Kasumi-1 (cell line): ENCODE measurements at places on chromosomes 1 and 21.

- no peak for DNase-seq
Observed at GRCh38 chr1:157089789-157090188, 9.8 kb downstream of the ETV3L start.

GRCh38 chr1:220067269-220068204 lies 21.2 kb upstream of the EPRS1 start:
- no peak for DNase-seq

GRCh38 chr1:26121854-26122773 lies 10.5 kb downstream of the PDIK1L start:
- DNase-seq = no peak

GRCh38 chr1:60832367-60832766 lies 250.0 kb upstream of the NFIA start:
- DNase-seq = no peak

GRCh38 chr1:24696041-24696755 lies 49.0 kb upstream of the CLIC4 start:
- DNase-seq = no peak

DNA sequence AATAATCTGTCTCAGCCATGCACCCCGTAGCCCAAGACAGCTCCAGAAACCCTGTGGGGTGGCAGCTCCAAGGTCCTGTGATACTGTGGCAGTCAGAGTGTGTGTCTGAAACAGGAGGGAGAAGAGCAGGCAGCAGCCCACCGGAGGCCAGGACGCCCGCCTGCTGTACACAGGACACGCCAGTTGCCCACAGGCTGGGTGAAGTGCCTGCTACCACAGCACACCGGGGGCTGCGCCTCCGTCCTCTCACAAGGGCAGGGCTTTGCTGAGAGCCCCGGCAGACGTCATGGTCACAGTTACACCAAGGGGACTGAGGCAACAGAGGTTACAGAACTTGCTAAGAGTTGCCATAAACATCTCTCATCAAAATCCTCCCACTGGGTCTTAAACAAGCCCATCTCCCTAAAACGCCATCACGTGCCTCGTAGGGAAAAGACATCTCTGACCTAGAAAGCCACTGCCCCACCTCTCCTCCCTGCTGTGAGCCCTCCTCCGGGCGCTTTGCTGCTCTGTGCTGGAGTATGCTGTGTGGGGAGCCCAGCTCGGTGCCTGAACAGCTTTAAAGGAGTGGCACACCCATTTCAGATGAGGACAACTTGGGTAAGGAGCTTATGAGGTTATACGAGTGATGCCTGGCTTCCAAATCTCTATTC lies 5.3 kb downstream of the C1orf174 start:
- DNase-seq = no peak

DNA sequence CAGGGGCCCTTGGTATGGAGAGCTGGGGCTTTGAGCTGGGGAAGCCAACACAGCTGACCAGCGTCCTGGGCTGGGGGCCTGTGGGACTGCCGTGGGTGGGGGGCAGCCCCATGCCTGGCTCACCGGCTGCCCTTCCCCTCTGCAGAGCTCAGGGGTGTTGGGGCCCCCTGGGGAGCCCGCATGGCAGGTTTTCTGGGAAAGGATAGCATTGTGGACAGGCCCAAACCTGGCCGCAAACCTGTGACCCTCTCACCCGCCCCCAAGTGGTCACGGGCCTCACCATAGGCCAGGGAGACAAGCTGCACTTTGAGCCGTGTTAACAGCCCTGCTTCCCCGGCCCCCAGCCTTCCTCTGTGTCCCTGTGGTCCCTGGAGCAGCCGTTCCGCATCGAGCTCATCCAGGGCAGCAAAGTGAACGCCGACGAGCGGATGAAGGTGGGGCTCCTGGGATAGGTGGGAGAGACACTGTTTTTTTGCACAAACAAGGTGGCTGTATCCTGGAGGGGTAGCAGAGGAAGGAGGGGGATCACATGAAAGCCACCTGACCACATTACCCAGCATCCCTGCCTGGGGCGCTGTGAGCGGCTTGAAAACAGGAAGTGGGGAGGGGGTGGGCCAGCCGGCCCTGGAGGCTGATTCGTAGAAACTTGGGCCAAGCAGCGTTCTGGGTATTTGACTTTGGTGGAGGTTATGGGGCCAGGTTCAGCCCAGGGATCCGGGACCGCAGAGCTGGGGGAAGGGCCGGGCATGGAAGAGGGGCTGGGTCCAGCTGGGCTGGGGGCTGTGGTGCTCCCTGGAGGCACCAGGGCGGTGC lies 65.9 kb downstream of the PIK3CD start:
- DNase-seq = peak; percentile 79

DNA sequence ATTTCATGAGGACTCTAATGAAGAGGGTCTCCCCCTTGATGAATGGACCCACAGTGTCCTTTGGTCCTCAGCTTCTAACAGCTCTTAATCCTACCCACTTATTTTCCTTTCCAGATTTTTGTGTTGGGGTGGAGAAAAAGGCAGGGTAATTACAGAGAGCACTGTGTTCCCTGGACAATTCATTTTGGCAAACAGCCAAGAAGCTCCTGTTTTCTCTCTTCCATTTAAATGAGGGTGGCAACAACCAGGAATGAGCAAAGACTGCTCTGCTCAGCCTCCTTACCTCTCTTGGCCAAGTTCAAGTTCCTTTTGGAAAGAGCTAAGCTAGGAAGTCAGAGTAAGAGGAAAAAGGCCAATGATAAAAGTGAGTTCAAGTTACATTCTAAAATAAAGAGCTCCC lies 11.9 kb downstream of the XKR8 start:
- DNase-seq = no peak

DNA sequence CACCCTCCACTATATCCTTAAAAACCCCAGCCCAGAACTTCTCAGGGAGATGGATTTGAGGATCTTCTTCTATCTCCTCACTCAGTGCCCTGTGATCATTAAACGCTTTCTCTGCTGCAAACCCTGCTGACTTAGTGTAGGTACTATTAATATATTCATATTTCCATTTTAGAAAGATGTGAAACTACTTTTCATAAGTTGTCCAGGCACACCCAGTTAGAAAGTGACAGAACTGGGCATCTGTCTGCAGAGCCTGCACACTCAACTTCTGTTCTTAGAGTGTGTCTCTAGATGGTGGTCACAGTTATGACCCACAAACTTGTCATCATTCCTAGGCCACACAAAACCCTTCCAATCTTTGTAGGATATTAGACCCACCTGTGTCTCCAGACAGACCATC lies 55.0 kb downstream of the FCRL5 start:
- DNase-seq = no peak

GRCh38 chr1:24409535-24409934 lies 4.0 kb downstream of the STPG1 start:
- DNase-seq = no peak

DNA sequence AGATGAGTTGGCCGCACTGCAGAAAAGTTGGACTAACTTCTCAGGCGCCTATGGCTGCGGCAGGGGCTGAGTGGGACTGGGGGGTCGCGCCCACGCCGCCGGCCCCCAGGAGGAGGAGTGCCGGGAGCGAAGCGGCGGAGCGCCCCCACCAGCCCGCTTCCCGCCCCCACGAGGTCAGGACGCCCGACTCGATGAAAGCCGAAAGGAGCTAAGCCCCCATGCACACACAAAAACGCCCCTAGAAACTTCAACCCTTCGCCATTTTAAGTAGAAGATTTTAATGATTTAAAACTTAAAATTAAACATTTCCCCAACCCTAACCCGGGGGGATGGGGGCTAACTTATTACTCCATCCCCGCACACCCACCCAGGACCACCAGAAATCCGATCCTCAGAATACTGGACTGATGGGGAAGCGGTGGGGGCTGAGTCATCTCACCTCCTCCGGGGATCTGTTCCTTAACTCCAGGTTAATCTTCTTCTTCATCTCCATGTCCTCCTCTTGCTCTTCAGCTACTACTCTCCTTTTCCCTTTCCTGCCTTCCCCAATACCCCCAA lies 539 bp downstream of the ANP32E start:
- no peak for DNase-seq

DNA sequence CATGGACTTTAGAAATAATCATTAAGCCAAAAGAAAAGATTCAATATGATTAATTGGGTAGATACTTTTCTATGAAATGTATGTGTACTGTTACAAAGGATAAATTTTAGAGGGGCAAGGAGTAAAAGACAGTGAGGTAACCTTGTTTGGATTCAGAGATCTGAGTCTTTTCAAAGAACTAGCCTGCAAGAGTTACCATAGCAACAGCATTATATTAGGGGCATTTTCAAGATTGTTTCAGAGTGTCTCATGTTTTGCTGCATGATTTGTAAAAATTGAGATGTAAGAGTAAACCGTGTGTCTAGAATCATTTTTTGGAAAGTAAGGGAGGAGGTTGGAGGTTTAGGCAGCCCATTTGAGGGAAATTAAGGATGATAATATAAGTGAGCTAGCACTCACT lies 70.6 kb upstream of the KIAA1614 start:
- no peak for DNase-seq

GRCh38 chr1:119008483-119009311 lies 20.6 kb upstream of the TBX15 start:
- DNase-seq = peak; percentile 61

DNA sequence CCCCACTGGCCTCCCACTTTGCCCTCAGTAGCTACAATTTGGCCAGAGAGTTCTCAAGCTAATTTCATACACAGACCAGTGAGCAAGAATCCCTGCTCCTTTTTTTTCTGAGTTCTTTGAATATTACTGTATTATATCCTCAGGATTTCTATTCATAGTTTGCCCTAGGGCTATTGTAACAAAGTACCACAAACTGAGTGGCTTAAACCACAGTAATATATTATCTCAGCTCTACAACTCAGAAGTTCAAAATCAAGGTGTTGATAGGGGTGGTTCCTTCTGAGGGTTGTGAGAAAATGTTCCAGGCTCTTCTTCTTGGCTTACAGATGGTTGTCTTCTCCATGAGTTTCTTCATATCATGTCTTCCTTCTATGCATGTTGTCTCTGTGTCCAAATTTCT lies 289.4 kb upstream of the ESRRG start:
- DNase-seq = no peak

GRCh38 chr1:101317590-101317989 lies 80.8 kb downstream of the S1PR1 start:
- no peak for DNase-seq

GRCh38 chr21:15543473-15543872 lies 186.3 kb upstream of the USP25 start:
- DNase-seq = no peak

GRCh38 chr1:47865881-47866535 lies 131.2 kb downstream of the TRABD2B start:
- DNase-seq = no peak

DNA sequence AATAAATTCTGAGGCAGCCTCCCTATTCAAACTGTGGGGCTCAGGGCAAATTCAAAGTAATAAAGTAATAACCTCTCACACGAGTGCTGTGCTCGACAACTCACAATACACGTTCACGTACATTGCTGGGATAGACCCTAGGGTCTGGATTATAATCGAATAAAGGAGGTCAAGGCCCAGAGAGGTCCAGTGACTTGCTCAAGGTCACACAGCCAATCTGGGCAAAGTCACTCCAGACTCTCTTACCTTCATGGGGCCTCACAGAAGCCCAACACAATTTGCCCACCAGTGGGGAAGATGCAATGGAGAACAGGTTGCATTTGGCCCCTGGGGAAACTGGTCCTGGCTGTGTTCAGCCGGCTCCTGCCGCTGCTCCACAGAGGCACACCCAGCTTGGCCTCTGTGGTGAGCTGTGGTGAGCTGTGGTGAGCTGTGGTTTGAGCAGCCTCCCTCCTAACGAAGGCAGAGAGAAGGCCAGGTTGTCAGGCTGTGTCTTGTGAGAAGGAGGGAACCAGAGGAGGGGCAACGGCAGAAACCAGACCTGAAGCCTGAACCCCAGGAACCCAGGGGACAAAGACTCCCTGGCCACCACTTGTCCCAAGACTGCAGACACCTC lies 35.1 kb downstream of the NUAK2 start:
- no peak for DNase-seq

- peak; percentile 99 for DNase-seq
Observed at GRCh38 chr1:209755926-209756614, at the start of gene TRAF3IP3. Gene TRAF3IP3, plus strand, starts transcription at chr1:209756053. Its CDS starts 3,987 bp downstream, at chr1:209760040.
